ENCODE measurements at places on chromosomes 3 and 15.

DNA sequence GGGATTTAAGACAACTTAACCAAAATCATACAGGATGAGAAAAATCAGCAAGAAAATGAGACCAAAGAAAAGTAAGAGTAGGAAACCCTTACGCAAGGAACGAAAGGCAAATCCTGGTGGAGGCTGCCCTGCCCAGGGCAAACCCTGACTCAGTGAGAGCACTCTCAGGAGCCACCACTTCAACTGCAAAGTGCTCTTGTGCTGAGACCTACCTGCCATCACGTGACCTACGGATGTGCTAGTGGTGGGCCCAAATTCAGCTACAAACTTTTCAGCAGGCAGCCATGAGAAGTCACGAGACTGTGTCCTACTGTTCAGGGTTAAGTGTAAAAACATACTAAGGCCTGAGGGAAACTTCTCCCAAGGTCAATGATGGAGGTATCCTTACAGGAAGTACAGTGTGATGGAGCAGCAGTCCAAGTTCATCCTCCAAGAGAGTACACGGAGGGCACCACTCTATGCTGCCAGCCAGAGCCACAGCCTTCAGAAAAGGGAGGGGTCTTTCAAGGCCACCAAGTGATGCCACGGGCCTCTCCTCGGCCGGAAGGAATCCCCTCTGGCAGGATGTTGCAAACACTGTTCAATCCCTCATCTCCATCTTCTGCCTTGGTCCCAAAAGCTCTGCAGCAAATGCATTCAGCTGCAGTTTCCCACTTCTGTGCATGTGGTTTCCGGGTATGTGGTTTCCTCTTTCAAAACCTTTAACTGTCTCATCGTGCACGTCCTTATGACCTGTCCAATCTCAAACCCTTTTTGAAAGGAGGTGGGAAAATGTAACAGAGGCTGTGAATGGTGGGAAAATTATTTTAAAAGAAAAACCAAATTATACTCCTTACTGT, 9.5 kb downstream of the CHSY1 start:
- no peak for DNase-seq

GRCh38 chr3:155323063-155323666, 29.7 kb upstream of the STRIT1 start:
- no peak for DNase-seq

- no peak for DNase-seq
Observed at GRCh38 chr3:8503461-8503860, 1.8 kb downstream of the LMCD1 start.

DNA sequence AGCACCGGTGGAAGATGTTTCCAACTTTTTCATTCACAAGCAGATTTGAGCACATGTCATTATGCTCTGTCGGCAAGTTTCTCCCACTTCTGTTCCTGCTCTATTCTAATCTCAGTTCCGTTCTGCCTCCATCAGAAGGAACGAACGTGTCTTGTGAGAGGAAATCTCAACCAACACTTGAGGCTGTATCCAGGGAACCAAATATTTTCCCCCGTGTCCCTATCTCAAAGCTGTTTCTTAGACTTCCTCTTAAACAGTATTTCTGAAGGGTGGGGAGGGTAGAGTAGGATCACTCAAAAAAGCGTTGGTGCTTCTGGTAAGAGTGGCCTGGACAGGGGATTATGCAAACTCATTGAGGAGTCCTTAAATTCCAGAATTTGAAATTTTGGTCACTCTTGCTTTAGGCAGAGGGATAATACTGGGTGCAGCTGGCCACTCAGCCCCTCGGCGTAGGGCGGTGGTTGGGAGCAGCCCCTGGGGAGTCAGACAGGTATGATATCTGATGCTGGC, 54.9 kb downstream of the FRMD4B start:
- DNase-seq: no peak

GRCh38 chr3:143011705-143012104, 10.3 kb downstream of the U2SURP start:
- DNase-seq: no peak

GRCh38 chr3:185586686-185587039, 568 bp downstream of the SENP2 start:
- no peak for DNase-seq

GRCh38 chr15:63827113-63827512, 6.6 kb downstream of the HERC1 start:
- DNase-seq: no peak

GRCh38 chr15:42402455-42403205, 43.3 kb downstream of the CAPN3 start:
- DNase-seq: no peak

- DNase-seq: no peak
Observed at GRCh38 chr3:177487635-177488186, 290.4 kb upstream of the TBL1XR1 start.

DNA sequence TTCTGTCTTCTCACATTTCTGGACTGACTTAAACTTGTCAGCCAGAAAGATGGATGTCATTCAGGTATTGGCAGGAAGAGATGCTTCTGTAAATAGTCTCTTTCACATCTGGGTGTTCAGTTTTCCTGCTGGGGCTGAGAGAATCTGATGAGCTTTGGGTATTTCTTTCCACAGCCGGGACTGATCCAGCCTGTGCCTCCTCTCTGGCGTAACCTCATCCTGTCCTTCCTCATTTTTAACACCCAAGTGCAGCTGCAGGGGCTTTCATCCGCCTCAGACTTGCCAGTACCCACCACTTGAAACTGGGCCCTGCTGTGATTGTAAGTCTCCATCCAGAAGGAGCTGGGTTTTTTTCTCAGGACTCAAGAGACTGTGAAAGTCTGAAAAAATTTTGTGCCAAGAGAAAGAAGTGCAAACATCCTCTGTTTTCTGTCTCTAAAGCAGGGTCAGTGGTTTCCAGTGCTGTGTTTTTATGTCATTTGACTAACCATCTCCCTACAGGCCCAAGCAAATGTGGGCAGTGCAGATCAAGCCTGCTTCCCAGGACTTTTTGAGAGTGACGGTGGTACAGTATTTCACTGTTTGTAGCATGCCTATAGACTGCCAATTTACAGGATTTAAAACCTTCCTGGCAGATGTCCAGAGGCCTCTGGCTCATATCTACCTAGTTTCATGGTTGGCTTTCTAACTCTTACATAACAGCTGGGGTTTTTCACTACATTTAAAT, 342.7 kb downstream of the PTPRG start:
- no peak for DNase-seq

GRCh38 chr3:187994221-187995042, 159.5 kb upstream of the LPP start:
- no peak for DNase-seq
